ENCODE measurements at places on chromosomes 13 and 19.

- no peak for DNase-seq
Measured at GRCh38 chr13:109309625-109310363, 476.6 kb downstream of the IRS2 start.

- DNase-seq, result no peak
Measured at GRCh38 chr13:32033744-32034143, 2.2 kb downstream of the FRY start.

DNA sequence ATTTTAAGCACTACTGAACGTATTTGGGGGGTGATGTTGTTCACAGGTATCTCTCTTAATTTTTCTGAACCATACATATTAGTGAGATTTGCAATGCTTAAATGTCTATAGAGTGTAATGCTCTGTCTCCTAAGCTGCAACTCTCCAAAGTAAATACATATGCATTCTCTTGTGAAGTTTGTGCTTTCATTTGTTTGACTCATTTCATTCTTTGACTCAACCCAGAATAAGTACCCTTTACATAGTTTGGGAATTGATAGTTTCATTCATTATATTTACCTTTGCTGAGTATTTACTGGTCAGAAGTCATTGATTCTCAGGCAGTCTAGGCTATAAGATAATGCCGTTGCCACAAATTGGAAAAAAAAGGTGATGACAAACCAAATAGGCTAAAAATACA is 406.9 kb downstream of the FGF9 start:
- no peak for DNase-seq

DNA sequence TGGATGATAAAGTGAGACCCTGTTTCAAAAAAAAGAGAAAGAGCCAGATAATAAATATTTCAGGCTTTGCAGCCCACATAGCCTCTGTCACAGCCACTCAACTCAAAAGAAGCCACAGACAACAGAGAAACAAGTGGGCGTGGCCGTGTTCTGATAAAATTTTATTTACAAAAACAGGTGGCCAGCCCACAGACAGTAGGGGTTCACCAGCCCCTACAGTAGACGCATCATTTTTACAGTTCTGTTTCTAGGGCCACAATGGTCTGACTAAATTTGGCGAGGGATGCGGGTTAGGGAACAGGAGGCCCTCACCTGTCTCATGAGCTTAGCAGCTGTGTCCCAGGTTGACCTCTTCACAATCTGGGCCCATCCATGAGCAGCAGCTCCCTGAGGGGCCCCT is 59.5 kb downstream of the ARHGEF18 start:
- no peak for DNase-seq

DNA sequence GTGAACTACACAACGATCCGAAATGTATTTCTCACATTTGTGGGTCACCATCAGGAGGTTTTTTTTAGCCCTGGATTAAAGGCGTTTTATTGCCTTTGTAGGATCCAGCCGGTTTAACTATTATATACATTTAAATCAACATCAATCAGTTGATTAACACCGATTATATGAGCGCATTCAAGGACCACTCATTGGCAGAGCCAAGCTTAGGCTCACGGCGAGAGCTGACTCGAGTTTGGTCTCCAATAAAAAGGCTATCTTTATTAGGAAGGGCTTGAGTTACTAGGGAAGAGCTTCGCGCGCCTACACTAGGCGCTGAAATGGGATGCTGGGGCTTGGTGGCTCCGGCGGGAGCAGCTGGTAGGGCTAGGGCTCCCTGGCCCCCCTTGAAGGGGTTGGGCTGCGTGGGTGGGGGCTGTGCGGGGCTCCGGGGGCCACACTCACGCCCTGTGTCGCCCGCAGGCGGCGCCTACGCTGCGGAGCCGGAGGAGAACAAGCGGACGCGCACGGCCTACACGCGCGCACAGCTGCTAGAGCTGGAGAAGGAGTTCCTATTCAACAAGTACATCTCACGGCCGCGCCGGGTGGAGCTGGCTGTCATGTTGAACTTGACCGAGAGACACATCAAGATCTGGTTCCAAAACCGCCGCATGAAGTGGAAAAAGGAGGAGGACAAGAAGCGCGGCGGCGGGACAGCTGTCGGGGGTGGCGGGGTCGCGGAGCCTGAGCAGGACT is 4.2 kb downstream of the PDX1 start:
- DNase-seq, result no peak

DNA sequence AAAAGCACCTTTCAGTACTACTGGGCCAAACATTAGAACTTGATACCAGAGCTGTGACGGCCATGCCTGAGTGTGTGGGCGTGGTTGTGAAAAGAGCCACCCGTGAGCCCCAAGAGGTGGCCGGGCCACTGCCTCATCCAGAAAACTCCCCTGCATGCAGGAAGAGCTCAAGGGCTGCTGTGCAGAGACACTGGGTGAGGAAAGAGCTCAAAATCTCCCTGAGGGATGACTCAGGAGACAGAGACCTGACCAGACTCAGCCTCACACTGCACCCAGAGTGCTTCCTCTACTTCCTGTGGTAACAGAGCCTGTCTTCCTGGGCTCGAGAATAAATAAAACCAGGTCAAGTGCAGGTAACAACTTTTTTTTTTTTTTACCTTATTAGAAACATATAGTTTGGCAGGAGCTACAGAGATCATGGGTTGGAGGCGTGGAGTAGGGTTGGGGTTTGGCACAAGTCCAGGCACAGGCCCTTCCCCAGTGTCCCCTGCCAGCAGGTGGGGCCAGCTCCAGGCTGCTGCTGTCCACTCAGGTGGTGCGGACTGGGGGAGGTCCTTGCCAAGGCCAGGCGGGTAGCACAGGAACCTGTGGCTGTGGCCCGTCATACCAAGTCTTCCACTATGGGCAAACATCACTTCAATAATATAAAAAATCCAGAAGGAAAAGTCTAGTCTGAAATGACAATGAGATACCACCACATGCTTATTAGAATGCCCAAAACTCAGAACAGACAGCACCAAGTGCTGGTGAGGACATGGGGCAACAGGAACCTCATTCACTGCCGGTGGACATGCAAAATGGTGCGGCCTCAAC is 25.5 kb downstream of the ELL start:
- peak; percentile 52 for DNase-seq

DNA sequence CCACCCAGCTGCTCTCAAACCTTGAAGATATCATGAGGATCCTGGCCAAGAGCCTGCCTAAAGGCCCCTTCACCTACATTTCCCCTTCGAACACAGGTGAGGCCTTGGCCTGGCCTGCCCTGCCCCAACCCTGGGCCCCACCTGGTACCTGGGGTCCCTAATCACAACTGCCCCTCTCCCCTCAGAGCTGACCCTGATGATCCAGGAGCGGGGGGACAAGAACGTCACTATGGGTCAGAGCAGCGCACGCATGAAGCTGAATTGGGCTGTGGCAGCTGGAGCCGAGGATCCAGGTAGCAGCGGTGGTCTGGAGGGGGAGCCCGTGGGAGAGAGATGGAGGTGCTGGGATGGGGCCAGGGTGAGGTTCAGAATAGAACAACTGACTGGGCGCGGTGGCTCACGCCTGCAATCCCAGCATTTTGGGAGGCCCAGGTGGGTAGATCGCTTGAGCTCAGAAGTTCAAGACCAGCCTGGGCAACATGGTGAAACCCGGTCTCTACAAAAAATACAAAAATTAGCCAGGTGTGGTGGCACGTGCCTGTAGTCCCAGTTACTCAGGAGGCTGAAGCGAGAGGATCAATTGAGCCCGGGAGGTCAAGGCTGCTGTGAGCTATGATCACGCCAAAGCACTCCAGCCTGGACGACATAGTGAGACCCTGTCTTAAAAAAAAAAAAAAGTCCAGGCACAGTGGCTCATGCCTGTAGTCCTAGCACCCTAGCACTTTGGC is 17.5 kb downstream of the DDX39A start:
- DNase-seq, result no peak

DNA sequence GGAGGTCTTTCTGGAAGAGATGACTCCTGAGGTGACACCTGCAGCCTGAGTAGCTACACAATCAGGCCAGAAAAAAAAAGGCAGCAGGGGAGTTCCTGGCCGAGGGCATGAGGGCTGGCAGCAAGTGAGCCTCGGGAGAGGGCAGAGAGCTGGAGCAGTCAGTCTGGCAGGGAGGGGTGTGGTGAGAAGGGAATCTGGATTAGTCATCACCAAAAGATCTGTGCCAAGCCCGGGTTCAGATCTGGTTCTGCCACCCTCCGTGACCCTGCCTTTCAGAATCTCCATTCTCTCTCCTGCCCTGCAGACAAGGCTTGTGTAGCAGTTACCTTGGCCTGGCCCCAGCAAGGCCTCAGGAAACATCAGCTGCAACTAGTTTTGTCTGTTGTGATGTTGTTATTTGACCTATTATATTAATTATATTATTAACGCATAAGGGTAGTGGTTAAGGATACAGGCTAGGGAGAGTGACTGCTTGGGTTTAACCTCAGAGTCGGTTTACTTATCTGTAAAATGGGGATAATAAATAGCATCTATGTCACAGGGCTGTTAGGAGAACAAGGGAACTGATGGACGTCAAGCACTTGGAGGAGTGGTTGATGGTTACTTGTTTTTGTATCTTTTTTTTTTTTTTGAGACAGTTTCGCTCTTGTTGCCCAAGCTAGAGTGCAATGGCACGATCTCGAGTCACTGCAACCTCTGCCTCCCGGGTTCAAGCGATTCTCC is 2.7 kb upstream of the CAPNS1 start:
- DNase-seq, result no peak

DNA sequence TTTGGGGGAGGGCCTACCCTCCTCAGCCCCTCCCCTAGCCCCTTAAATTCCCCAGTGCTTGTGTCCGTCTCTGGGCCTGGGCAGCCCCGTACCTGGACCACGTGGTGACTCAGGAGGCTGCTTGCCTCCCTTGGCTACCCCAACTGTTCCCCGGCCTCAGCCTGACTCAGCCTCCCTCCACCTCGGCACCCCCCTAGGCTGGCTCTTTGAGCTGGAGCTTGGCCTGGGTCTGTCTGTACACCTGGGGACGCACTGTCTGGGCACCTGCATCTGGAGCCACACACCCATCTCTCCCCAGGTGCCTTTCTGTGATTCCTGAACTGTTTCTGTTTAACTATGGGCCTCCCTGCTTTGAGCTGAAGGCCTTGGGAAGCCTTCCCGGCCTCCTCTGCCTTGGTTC is 1.8 kb upstream of the KLK14 start:
- DNase-seq, result no peak

DNA sequence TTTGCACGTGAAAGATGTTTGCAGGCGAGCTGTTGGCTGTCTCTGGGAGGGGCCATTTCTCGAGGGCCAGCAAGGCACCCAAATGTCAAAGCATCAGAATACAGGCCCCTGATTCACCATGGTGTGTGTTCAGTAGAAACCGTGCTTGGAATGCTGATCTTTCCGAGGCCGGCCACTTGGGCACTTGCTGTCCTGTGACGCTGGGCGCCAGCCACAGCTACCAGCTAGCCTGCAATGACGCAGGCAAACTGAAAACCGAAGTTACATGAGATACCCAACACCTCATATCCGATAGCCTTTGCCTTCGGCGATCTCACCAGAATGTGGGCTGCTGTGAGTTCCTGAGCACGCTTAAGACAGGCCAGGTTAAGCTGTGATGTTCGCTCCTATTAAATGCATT is 12.0 kb downstream of the THOP1 start:
- no peak for DNase-seq

GRCh38 chr13:28320209-28320608 is 174.7 kb downstream of the FLT1 start:
- DNase-seq, result no peak

- DNase-seq, result no peak
Measured at GRCh38 chr13:26989957-26990713, 181.5 kb downstream of the USP12 start.

GRCh38 chr19:18611327-18612050 is 1.2 kb upstream of the TMEM59L start:
- DNase-seq, result peak; percentile 44

- DNase-seq, result no peak
Measured at GRCh38 chr19:18719541-18719940, 36.1 kb downstream of the CRTC1 start.

DNA sequence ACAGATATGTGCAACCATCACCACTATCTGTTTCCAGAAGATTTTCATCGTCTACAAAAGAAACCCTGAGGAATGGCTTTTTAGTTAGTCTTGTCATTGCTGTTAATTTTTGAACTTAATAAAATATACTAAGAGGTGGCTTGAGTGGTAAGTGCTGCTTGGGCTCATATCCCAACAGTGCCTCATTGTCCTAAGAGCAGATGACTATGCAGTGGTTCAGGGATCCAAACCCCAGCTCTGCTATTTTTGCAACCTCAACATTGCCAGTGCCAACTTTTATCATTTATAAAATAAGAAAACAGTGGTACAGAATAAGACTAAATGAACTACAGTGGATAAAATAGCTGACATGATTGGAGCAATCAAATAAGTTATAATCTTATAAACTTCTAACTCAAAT is 123.2 kb upstream of the SLC7A1 start:
- DNase-seq, result no peak

DNA sequence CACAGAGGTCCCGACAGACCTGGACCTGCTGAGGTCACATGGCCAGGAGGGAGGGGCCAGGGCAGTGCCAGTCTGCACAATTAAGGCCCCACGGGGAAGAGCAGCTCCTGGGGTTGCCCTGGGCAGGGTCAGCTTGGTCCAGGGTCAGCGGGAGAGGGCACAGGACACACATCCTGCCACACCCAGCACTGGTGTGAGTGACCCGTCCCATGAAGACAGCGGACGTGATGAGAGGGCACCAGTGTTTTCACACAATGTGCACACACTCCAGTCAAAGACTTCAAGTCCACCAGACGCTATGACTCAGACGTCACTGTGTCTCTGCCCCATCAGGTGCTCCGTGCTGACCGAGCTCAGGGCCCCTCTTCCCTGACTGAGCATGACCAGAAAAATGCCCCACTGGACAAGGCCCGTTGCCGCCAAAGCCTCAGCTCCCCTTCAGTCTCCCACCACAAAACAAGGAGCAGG is 4.2 kb downstream of the TMEM259 start:
- no peak for DNase-seq

GRCh38 chr13:59414006-59414405 is 749.7 kb downstream of the DIAPH3 start:
- DNase-seq, result no peak

DNA sequence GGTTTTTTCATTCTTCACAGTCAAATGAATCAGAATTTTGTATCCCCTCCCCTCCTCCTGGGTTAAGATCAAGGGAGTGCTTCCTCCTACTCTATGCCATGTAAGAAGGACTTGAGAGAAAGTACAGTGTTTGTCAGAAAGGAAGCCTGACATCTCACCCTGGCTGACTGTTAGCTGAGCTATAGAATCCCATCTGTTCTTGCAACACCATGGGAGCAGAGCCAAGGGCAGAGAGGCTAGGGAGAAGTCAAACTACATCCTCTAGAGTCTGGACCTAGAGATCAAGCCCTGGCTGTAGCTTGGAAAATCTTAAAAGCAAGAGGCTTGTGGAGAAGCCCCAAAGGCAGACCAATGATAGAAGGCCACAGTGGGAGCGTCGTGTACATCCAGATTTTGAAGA is 145.9 kb downstream of the OLFM4 start:
- no peak for DNase-seq

GRCh38 chr19:30336290-30336689 is 35.9 kb upstream of the ZNF536 start:
- DNase-seq, result no peak

GRCh38 chr19:1864480-1865171 is 1.2 kb upstream of the KLF16 start:
- peak; percentile 69 for DNase-seq

DNA sequence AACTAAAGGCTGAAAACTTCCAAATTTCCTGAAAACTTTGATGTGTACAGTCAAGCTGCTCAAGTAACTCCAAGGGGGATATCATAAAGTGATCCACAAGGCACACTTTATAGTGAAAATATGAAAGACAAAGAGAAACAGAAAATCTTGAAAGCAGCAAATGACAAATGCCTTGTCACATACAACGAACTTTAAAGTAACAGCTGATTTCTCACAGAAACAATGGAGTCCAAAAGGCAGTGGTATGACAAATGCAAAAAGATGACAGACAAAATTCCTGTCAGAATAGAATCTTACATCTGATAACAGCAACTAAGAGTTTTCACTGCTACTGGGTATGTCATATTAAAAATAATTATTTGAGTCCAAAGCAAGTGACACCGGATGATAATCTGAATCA is 1602.3 kb upstream of the PRR20A start:
- no peak for DNase-seq
